ENCODE measurements at places on chromosomes 6 and 20.

DNA sequence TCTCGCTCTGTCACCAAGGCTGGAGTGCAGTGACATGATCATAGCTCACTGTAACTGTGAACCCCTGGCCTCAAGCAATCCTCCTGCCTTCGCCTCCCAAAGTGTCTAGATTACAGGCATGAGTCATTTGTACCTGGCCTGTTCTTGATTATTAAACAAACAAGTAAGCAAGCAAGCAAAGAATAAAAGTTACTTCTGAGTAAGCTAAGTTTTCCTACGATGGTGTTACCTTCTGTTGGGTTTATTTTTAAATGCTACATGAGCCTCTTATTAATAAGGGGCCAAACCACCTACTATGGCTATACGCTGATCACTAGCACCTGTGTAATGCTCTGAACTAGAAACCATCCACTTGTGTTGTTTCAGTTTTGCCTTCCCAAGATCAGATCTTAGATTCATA, 50.8 kb downstream of the IL22RA2 start:
- no peak for DNase-seq

DNA sequence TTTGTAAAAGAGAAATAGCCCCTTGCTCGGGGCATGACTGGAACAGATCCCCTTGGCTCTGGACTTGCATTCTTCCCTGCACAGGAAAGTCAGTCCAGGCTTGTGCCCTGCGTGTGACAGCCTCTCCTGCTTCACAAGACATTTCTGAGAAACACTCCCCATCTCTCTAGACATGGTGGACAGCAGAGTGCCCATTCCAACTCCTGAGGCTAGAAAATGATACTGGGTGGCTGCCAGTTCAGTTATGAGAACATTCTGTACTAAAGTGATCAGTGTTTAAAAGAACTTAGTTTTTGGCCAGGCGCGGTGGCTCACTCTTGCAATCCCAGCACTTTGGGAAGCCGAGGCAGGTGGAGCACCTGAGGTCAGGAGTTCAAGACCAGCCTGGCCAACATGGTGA, 41.3 kb downstream of the TGM3 start:
- no peak for DNase-seq

DNA sequence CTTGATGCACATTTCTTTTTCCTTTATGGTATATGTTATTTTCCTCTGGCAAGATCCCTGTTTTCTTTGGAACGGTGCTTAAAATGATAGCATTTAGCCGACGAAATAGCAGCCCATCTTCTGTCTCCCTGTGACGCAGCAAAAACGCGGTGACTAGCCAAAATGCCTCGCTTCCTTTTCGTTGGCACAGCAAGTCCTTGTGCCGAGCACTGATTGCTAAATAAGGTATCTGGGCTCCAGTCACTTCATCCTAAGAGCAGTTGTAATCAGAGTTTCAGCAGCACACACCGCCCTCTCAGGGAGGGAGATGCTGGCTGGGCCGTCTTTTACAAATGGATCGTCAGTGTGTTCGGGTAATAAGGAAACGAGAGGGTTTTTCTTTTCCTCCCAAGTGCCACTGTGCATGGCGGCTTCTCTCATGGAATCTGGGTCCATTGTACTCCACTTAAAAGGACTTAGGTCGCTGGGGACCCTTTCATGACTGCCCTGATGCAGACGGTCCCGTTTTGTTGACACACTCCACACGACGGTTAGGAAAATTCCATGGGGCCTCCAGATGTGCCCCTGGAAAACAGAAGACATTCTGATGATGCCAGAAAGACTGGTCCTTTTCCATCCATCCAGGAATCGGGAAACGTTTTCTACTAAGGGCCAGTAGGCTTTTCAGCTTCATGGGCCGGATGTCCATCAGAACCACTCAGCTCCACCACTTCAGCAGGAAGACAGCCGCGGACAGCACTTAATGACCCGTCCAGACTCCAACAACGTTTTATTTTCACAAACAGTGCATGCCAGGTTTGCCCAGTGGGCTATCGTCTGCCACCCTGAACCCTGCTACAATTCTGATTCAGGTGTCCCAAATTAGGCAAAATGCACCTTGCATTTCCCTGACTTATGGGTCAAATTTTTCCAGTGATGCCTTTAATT, 185.5 kb downstream of the CDH4 start:
- no peak for DNase-seq

DNA sequence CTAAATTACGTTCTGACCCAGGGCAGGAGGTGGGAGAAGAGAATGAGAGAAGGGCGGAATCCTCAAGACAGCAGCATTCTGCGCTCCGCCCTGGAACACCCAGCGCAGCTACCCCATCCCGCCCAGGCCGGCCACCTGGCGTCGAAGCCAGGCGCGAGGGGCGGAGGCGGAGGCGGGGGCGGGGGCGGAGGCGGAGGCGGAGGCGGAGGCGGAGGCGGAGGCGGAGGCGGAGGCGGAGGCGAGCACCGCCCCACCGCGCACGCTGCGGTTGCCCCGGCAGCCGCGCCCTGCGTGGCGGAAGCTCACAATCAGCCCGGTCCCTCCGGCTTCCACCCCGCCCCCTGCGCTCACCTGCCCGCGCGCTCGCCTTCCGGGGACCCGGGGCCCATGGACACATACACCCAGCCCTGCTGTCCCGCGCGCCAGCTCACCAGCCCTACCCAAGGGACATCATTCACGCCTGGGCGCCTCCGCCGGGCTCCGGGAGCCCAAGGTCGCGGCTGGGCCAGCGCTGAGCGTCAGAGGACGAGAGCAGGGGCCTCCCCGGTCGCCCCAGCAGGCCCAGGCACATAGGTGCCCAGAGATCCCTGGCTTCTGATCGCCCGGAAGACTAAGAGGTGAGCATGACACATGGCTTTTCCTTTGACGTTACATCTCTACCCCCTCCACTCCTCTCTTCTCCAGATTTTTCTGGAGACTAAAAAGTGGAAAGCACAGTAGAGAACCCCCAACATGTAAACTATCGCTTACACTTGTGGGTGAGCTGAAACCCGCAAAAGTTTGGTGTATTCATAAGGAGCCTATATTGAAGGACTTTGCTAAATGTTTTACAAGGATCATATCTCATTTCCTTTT, at the start of gene ANKEF1:
Gene ANKEF1 (plus strand): TSS at position 271 of the 855 bp plus-strand sequence. CDS start 3,315 bp downstream, outside the sequence.
- peak; percentile 48 for DNase-seq

- DNase-seq, result no peak
Measured at GRCh38 chr20:20261159-20261558, 106.7 kb upstream of the INSM1 start.

- DNase-seq, result no peak
Measured at GRCh38 chr6:160260803-160261450, 2.3 kb upstream of the SLC22A2 start.

DNA sequence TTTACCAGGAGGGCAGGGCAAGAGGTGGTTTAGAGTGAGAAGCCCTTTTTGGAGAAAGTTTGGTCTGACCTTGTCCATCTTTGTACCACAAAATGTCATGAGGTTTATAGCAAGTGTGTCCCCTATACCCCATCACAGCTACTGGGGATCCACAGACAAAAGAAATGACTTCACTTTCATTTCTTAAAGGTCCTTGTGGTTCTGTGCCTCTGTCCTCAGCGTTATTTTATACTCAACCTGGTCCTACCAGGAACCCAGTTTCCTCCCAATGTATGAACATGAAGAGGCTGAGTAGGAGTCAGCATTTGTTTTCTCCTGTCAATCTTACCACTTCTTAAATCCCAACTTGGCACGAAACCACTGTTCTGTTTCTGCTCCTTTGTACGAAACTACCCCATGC, 157.6 kb downstream of the NFATC2 start:
- DNase-seq, result no peak

DNA sequence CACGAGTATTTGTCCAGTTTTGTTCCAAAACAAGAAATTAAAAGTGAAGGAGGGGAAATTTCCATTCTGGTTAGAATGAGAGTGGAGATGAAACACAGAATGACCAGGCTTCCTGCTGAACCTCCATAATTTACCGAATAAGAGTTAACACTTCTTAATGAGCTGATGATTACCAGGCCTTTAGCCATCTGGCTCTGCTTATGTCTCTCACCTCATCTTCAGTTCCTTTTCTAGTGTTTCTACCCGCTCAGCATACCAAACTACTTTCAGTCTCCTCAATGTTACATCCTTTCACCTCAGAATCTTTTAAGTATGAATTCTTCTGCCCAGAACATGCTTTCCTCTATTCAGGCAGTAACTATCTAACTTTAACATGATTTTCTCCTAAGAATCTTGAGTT, 209.0 kb upstream of the RSPO3 start:
- DNase-seq, result no peak

DNA sequence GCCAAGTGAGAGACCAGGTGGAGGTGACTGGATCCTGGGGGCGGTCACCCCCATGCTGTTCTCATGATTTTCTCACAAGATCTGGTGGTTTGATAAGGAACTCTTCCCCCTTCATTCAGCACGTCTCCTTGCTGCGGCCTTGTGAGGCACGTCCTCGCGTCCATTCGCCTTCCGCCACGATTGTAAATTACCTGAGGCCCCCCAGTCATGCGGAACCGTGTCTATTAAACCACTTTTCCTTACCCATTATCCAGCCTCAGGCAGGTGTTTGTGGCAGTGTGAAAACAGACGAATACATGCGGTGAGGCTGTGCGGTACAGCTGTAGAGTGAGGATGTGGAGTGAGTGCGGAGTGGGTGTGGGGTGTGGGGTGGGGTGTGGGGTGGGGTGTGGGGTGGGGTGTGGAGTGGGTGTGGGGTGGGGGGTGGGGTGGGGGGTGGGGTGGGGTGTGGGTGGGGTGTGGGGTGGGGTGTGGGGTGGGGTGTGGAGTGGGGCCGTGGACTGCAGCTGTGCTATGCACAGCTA, 12.1 kb upstream of the NTSR1 start:
- no peak for DNase-seq

- DNase-seq, result no peak
Measured at GRCh38 chr20:20666359-20666758, 46.1 kb downstream of the RALGAPA2 start.

GRCh38 chr6:101509536-101509935, 116.0 kb downstream of the GRIK2 start:
- no peak for DNase-seq

DNA sequence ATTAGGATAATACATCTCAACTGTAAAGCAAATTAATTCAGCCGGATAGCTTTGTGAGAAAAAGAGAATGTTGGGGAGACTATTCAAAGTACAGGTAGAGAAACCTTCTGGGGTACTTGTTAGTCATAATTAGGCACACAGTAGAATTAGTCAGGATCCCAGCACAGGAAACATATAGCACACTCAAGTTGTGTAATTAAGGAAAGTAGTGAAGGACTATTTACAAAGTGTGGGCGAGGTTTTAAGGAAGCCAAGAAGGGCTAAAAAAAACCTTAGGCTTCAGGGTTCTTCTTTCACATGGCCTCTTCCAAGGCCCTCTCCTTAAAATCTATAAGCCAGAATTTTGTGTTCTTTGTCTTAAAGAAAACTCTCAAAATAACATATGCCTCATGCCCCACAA, 126.7 kb downstream of the RTN4IP1 start:
- DNase-seq, result no peak

DNA sequence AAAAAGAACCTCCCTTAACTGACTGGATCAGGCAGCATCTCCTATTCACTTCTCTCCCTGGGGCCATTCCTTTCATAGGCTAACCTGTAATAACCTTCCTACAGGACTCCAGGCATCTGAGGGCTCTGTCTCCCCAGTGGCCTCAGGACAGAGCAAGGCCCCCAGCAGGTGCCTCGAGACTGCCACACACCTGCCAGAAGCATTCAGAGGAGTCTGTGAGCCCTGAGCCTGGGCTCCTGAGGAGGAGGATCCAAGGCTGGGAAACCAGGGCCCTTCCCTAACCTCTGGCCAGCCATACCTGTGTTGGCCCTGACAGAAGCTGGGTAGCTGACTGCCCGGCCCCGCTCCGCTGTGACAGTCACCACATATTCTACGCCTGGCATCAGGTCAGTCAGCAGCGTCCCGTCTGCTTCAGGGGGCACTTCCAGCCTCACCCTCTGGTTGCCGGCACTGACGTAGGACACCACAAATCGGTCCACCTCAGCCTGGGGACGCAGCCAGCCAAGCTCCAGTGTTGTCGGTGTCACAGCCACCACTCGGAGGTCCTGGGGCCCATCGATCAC, 20.6 kb downstream of the TNXB start:
- DNase-seq, result no peak

DNA sequence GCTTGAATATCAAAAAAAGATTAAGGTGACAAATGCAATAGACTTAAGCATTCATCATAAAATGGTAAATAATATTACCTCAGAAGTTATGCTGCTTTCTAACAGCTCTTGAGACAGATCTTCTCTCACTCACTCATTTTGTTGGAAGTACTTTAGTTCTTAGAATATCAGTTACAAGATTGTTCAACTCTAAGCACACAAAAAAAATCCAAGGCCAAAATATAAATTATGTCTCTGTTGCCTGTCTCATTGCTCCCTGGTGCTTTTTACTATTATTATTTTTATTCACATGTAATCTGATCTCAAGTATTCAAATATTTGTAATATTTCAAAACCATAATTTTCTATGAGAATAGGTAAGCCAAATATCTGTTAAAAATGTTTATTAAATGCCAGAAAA, 259.4 kb upstream of the HSF2 start:
- DNase-seq, result no peak

- DNase-seq, result no peak
Measured at GRCh38 chr6:97963193-97963592, 680.2 kb upstream of the MMS22L start.

GRCh38 chr6:105553171-105553570, 150.3 kb upstream of the PREP start:
- DNase-seq, result no peak

DNA sequence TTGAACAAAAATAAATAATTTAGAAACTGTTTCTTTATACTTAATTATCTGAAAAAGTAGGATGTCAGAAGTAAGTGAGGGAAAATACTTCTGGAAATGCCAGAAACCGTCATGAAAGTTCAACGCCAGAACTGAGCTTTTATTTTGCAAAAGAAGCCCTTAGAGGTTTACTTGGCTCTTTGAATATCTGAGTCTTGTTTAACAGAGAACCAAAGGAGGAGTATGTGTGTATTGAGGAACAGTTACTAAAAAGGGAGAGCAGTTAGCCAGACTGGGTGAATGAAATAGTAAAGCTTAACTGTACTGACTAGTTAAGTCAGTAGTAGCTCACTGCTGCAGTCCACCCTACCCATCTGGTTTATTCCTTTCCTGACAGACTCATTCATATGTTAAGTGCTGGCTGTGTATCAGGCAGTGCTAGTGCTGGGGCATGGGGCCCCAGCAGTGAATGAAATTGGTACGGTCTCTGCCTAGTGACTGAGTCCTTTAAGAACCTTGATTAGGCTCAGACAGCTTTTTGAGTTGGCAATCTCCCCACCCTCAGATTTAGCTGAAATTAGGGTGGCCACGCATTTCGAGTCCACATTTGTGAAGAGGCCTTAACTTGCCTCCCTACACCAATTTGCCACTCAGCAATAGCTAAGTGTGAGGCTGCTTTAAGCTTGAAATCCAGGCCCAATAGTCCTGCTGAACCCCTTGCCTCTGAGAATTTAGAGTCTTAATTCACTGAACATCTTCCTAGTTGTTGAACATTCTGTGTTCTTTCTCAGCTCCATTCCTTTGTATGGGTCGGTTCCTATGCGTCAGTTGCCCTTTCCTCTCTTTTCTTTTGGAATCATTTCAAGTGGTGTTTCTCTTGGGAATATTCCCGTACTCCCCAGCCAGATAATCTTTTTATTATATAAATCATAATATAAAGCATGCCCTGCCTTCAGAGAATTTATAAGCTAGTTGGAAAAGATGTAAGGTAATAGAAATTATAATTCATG, 20.2 kb downstream of the MAP3K4 start:
- no peak for DNase-seq

Measured in stimulated activated CD4-positive, alpha-beta T cell treated with anti-CD3 and anti-CD28 coated beads, Interleukin-2, amount 100 ng/mL, for 24 hours (primary cell).